Activated CD4-positive, alpha-beta memory T cell treated with anti-CD3 and anti-CD28 coated beads, Interleukin-2, amount 10 ng/mL, durations not matched to agents 7 days and 5 days (primary cell): ENCODE measurements at places on chromosomes 1 and 21. TPM values are rescaled to one million over a fixed set of nuclear protein-coding genes. Genes with fewer than 3 reads are reported as not detected.

DNA sequence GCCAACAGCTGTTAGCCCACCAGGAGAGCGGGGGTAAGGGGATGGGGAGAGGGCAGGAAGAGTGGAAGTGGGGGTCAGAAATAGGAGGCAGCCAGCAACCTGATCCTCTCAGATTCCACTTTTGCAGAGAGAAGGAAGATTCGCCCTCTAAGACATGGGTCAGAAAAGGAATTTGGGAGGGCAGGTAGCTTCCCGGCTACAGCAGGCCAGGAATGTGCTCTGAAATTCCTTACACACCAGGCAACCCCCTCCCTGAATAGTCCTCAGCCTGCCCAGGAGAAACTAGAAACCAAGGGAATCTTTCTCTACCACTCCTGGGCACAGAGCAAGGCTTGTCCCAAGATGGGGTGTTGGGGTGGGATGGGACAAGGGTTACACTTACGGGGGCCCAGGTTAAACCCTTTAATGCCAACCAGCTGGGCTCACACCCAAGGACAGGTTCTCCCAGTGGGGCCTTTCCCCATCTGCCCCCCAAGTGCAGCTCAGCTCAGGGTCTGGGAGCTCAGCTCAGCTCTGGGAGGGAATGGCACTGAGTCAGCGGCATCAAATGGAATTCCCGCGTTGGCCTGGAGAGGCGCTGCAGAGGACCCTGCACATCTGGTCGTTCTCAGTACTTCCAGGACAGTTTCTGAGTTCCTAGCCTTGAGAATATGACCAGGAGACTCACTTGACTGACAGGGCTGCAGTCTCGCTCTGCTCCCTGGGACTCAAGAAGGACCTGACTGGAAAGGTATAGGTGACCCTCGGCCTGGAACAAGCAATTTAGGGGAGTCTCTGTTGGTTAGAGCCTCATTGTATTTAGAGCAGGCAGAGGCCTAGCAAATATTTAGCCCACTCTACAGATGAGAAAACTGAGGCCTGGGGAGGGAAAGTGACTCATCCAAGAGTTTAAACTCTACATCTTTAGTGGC, 761 bp downstream of the TNNT2 start:
- DNase-seq, result no peak

- DNase-seq, result no peak
These were observed 43.2 kb upstream of the RUNX3 start for GRCh38 chr1:24973315-24973714.

Gene SARS1
- 193 TPM for total RNA-seq

Gene GFI1
- total RNA-seq, result 76.9 TPM
